SK-N-DZ (cell line): ENCODE measurements at places on chromosomes 1 and 21.

DNA sequence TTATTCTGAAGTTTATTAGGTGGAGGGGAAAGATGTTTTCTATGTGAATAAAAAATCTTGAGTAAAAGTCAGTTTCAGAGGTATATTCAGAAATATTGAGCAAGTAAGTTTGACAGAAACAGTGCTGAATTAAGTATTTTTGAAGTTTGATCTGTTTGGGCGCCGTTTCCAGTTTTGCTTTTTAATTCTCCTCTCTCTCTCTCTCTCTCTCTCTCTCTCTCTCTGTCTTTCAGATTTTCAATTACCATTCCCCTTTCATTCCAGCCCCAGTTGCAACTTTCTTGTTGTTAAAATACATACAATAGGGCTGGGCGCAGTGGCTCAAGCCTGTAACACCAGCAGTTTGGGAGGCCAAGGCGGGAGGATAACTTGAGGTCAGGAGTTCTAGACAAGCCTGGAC lies 24.0 kb downstream of the ADGRL2 start:
- DNase-seq = no peak

DNA sequence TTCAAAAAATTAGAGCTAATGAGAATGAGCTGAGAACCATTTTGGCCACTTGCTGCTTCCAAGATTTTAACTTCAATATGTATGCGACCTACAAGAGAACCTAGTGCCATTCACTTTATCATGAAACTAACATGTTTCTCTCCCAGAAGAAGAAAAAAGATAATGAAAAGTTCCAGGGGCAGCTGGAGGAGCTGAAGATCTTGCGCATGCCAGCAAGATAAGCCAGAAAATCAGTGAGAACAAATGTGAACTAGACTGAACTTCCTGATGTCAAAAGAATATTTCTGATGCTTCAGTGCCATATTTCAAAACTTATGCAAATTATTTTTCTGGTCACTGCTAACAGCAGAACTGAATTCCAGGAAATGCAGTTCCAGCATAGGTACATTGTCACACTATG lies 1265.1 kb downstream of the BRINP3 start:
- DNase-seq = no peak

- DNase-seq = no peak
These were observed 179.3 kb upstream of the ZNF644 start for GRCh38 chr1:91201176-91201575.

DNA sequence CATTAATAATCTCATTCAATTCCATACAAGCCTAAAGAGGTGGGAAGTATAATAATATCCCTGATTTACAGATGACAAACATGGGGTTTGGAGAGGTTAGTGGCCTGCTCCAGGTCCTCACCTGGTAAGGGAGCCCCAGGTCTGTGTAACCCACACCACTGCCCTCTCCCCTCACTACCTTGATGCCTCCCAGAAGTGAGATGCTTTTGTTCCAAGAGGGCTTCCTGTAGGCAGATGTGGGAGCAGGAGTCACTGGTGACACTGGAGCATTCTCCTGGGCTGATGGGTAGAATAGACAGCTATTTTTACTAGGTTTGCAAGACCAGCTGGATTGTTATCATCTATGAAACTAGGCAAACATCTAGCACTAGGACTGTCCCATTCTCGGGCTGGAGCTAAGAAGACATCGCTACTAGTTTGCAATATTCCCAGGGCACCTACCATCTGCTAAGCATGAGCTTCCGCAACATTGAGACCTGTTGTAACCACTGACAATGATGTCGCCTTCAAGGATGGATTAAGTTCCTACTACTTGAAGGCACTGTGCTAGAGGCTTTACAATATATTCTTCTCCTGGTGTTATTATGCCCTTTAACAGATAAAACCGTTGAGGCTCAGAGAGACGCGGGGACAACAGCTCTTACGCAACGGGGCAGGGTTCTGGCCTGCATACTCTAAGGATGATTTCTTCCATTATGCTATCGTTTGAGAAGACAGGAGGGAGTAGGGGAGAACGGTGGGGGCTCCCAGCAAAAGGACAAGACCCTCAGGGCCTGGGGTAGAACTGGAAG lies 35.0 kb downstream of the BATF3 start:
- DNase-seq = no peak

DNA sequence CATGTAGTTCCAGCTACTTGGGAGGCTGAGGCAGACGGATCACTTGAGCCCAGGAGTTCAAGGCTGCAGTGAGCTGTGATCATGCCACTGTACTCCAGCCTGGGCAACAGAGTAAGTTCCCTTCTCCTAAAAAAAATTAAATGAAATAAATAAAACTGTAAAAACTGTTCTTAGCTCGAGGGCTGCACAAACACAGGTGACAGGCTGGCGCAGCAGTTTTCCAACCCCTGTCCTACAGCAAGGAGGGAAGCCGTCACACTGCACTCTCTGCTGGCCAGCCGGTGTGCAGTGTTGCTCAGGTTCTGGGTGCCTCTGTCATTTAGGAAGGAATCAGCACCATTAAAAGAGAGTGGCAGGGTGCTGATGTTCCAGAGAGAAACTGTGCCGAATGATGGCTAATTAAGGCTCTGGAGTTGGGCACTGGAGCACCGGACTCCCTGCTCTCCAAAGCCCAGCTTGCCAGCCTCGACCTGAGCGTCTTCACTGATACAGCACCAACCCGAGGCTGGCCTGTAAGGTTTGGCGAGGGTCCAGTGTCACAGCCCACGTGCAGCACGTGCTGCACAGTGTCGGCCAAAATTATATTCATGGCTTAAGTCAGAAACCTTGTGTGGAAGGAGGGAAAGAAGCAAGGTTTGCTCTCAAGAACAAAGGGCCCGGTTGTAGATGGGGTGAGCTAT lies 26.4 kb upstream of the KCNAB2 start:
- no peak for DNase-seq

GRCh38 chr1:205256951-205257625 lies 29.3 kb downstream of the TMCC2 start:
- DNase-seq = no peak

GRCh38 chr1:204207136-204207616 lies 6.6 kb downstream of the GOLT1A start:
- peak; percentile 43 for DNase-seq

- no peak for DNase-seq
These were observed 1.2 kb downstream of the TNFRSF18 start for GRCh38 chr1:1204998-1205768.

DNA sequence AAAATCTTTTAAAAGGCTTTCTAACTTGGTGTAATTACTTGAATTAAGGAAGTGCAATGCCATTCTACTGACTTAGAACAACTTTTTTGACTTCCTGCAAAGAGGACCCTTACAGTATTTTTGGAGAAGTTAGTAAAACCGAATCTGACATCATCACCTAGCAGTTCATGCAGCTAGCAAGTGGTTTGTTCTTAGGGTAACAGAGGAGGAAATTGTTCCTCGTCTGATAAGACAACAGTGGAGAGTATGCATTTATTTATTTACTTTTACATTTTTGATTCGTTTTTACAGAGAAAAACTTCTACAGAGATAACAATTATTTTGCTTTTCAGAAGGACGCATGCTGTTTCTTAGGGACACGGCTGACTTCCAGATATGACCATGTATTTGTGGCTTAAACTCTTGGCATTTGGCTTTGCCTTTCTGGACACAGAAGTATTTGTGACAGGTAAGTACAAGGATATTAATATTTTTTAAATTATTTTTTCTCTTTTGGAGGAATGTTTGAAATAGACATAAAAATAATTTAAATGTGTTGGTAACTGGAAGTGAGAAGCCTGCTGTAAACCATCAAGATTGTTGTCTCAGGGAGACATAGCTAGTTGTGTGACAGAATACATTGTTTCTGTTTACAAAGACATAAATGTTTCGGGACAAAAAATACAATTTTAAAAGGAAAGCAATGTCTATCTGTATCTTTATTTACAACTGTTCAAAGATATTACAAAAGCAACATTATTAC lies at the start of gene PTPRC:
Gene PTPRC, plus strand, starts transcription at position 147 of the 742 bp plus-strand sequence. Its CDS starts 229 bp downstream, at position 376.
- DNase-seq = no peak

- DNase-seq = peak; percentile 49
These were observed 32.0 kb downstream of the SLC45A1 start for GRCh38 chr1:8349961-8350360.

- peak; percentile 73 for DNase-seq
These were observed at the start of gene TMEM51 for GRCh38 chr1:15153184-15153841. TSS of gene TMEM51 (plus strand) at chr1:15153747. CDS start at chr1:15215088, 61,341 bp downstream.

DNA sequence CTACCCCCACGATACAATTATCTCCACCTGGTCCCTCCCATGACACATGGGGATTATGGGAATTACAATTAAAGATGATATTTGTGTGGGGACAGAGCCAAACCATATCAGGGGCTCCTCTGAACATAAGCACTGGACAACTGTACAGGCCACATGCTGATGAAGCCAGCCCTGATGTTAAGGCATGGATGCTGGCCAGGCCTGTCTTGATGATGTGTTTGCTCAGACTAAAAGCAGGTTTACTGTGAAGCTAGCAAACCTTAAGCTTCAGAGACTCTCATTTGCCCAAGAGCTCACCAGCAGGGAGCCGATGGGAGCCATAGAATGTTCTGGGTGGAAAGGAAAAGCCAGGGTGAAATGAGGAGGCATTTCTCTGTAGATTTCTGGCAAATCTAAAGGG lies 135.3 kb upstream of the KCNK1 start:
- DNase-seq = no peak

DNA sequence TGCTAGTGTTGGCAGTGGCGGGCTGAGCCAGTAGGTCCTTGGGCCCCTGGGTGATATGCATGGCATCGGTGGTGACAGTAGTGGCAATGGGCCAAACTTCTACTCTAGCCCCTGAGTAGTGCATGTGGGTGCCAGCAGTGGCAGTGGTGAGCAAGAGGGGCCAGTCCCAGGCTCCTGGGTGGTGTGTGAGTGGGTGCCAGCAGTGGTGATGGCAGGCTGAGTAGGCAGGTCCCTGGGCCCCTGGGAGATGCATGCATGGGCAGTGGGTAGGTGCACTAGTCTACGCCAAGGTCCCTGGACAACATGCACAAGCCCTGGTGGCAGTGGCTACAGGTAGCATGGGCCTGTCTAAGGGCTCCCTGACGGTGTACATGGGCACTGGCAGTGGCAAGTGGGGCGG lies 24.6 kb upstream of the TTC22 start:
- no peak for DNase-seq

GRCh38 chr1:157431751-157432150 lies 120.6 kb downstream of the FCRL5 start:
- DNase-seq = no peak

DNA sequence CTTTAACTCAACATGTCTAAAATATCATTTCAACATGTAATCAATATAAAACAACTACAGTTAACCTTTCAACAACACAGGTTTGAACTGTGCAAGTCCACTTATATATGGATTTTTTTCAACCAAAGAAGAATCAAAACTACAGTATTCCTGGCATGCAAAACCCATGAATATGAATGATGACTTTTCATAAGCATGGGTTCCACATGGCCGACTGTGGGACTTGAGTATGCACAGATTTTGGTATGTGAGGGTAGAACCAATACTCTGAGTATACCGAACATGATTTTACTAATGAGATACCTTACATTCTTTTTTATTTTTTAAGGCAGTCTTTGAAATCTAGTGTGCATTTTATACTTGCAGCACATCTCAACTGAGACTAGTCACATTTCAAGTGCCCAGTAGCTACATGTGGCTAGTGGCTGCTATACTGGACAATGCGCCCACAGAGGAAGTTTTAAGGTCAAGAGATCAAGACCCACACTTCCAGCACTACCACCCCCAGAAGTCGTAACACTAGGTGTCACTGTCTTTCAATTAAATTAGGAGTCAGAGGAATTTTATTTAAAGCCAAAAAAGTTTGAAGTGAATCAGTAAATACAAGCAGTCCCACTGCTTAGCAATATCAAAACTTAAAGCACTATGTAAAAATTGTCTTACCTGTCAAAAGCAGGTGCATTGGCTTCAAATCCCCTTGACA lies 40.0 kb downstream of the SYNJ1 start:
- DNase-seq = no peak

- no peak for DNase-seq
These were observed 11.6 kb downstream of the PCBP3 start for GRCh38 chr21:45655124-45655523.

DNA sequence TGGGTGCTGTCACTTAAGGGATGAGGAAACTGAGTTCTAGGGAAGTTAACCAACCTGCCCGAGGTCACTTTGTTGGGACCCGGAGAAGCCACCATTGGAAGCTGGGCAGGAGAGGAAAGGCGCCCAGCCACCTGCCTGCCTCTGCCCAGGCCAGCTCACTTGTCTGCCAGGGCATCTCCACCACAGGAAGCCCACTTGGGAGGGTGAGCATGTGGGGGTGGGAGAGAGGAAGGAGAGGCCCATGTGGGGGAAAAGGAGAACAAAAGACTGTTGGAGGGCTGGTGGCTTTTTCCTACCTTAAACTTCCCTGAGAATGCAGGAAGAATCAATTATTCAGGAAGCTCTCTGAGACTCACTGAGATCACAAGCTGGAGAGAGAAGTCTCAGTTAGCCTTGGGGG lies 43.8 kb upstream of the SELENON start:
- DNase-seq = no peak

DNA sequence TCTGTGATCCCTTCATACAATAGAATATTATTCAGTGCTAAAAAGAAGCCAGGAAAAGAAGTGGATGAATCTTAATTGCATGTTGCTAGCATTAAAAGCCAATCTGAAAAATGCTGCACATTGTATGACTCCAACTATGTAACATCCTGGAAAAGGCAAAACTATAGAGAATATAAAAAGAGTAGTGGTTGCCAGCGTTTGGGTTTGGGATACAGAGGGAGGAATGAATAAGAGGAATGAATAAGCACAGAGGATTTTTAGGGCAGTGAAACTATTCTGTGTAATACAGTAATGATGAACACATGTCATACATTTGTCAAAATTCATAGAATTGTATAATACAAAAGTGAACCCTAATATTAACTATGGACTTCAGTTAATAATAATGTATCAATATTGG lies 42.5 kb downstream of the GPR88 start:
- DNase-seq = no peak

- DNase-seq = peak; percentile 79
These were observed 258.3 kb upstream of the CAMK1G start for GRCh38 chr1:209324901-209325871.

GRCh38 chr1:84407958-84408422 lies 9.7 kb downstream of the DNASE2B start:
- DNase-seq = no peak

DNA sequence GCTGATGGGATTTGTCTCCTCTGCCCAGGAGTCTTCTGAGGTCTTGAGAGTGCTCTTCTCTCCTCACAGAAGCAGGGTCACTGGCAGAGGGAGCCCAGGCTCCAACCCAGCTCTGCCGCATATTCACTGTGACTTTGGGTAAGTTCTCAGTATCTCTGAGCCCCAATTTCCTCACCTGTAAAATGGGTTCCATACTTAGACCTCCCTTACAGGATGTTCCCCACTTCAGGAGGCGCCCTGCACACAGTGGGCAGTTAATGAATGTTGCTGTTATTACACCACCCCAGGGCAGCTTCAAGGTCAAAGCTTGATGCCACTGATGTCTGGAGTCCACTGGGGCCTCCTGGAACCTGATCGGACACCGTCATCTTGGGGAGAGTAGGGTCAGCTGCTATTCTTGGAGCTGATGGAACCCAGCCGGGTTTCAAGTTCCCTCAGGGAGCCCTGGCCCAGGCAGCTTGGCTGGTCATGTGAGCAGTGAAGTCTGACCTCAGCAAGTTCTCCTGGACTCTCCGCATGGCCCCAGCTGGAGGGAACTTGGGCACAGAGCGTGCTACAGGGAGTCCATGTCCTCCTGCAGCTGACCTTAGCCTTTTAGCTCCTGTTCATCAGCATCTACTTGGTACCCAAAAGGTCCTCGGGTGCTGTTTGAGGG lies 21.8 kb downstream of the COA7 start:
- DNase-seq = no peak
